ENCODE measurements at places on chromosomes 7 and 10.

- DNase-seq: no peak
Observed at GRCh38 chr10:86329896-86330680, 36.5 kb downstream of the GRID1 start.

GRCh38 chr7:22561321-22561811 lies 61.4 kb upstream of the STEAP1B start:
- no peak for DNase-seq

DNA sequence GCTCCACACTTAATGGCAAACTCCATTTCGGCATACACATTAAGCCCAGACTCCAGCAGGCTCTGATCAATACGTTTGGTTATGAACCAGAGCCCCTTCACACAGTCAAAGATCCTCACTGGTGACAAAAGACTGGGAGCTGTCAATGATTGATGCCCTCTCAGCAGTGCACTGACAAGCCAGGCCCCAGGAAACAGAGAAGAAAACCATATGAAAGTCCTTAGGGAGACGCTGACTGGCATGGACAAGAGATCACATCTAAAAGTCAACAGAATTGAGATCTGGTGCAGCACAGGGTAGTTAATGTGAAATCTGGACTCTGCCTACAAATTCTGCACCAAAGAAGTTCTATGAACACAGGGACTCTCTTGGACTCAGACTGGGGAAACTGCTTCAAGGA lies 600.9 kb upstream of the NRP1 start:
- no peak for DNase-seq

DNA sequence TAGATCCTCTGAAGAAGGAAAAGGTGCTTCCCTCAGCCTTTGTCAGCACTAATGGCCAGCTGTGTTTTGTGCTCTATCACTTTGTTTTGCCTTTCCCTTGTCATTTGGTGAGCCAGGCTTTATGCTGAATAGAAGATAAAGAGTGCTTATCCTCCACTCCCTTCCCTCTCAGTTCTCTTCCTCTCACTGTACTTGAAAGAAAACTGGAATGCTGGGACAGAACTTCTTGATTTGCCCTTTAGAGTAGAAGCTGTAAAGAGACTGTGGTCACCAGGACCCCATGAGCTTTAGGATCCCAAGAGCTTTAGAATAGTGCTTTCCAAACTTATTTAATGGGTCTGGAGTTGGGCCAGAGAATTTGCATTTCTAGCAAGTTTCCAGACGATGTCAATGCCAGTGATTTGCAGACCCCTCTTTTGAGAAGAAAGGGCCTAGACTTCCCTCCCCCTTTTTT lies 81.4 kb downstream of the LRRC4 start:
- DNase-seq: no peak

- DNase-seq: no peak
Observed at GRCh38 chr7:141294143-141294829, 220.4 kb downstream of the TMEM178B start.

GRCh38 chr7:116576350-116577319 lies 51.8 kb downstream of the CAV1 start:
- DNase-seq: no peak

DNA sequence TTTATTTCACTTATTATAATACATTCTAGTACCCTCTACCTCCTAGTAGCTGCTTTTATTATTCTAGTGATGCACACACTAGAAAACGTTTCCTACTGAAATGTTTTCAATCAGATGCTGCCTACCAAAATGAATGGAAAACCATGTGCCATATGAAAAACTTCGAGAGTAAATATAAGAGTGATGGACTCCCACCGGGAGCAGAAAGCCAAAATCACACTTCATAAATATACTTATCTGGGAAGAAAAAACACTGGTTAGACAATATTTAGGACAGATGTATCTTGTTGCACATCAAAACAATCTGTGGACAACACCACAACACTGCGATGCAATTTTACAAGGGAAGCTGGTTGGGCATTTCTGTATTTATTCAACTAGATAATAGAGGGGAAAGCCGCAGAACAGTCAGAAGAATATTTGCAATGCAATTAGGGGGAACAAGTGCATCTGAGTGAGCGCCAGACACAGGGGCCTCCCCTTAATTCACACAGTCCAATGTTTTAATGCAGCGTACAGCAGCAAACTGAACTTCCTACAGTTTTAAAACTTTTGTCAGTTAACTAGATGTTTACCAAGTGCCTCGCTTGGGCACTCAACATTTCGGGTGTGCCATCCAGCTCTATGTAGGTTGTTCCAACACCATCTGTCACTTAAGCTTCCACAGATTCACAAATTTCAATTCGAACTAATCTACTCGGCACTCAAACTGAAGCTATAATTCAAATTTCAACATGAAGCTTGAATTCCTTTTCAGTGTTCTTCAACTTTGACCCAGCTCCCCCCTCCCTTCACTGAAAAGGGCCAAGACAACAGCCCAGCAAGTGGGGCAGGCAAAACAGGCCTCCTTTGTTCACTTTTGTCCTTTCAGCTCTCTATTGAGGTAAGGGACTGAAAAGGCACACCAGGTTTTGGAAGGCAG lies 7.4 kb downstream of the NRCAM start:
- no peak for DNase-seq

DNA sequence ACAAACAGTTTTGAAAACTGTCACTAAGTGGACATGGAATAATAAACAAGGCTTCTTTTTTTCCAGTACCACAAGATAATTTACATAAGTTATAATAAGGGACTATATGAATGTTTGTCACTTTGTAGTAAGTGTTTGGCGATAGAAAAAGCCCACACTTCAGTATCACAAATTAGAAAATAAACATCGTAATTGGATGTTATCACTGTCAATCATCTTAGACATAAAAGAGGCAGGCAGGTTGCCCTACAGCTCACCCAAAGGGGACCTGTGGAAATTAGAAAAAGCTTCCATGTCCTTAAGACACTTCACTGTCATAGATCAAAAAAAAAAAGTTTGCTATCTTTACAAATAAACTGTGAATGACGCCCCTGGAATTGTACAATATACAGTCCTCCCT lies 3.6 kb upstream of the NOC3L start:
- no peak for DNase-seq

GRCh38 chr10:60943316-60944057 lies 498 bp downstream of the RHOBTB1 start:
- no peak for DNase-seq

DNA sequence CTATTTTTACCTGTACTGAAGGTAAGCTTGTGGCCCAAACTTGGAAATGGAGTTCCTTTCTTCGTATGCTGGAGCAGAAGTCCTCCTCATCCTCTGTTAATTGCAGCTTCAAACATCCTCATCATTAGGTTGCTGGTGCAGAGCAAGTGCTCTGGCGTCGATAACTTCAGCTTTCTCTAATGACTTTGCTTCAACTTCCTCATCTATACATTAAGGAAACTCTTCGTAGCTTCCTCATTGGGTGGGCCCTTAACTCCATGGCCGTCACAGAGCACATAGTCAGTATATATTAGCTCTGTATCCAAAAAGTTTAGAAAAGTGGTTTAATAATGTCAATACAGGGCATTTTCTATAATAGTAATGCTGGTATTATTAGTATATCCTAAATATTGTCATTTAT lies 447.7 kb downstream of the SUGCT start:
- no peak for DNase-seq

GRCh38 chr7:96321031-96321657 lies 754 bp downstream of the SLC25A13 start:
- DNase-seq: no peak

DNA sequence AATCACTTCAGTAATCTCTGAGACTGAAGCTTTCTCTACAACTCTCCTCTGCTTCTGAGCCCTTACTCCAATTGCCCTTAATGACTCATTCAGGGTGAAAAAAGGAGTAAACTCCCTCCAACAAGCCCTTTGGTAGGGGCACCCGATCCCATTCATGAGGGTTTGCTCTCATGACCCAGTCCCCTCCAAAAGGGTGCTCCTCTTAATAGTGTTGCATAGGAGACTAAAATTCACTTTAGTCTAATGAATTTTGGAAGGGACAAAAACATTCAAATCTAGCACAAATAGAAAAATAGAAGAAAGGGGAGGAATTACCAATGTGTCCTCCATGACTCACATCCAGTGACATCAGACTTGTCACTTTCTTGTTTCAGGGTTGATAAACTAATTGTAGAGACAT lies 66.2 kb upstream of the CCNY start:
- no peak for DNase-seq

DNA sequence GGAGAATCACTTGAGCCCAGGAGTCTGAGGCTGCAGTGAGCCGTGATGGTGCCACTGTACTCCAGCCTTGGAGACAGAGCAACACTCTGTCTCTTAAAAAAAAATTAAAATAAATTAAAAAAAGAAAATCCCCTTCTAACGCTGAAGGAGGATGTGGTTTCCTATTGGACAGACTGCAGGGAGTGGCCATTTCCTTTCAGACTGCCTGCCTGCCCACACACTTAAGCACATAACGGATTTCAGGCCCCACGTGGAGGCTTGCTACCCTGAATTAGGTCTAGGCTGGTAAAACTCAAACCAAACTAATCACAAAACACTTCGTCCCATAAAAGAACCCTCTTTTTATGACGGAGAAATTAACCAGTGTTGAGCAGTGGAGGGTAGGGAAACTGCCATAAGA lies 34.0 kb downstream of the GATA3 start:
- DNase-seq: no peak

DNA sequence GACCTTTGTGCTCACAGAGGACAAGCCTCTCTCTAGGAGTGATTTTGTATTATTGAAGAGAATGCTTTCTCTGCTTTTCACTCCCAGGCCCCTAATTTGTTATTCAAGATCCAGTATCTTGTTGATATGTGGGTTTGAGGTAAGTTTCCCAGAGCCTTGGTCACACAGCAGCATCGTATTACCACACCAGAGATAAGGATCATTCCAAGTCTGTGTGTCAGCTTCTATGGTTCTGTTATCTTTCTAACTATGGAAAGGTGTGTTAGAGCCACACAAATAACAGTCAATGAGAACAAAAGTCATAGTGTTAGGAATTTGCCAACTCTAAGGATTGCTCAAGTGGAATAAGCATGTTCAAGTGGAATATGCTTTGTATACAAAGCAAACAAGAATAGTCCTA lies 1208.3 kb downstream of the GATA3 start:
- no peak for DNase-seq

DNA sequence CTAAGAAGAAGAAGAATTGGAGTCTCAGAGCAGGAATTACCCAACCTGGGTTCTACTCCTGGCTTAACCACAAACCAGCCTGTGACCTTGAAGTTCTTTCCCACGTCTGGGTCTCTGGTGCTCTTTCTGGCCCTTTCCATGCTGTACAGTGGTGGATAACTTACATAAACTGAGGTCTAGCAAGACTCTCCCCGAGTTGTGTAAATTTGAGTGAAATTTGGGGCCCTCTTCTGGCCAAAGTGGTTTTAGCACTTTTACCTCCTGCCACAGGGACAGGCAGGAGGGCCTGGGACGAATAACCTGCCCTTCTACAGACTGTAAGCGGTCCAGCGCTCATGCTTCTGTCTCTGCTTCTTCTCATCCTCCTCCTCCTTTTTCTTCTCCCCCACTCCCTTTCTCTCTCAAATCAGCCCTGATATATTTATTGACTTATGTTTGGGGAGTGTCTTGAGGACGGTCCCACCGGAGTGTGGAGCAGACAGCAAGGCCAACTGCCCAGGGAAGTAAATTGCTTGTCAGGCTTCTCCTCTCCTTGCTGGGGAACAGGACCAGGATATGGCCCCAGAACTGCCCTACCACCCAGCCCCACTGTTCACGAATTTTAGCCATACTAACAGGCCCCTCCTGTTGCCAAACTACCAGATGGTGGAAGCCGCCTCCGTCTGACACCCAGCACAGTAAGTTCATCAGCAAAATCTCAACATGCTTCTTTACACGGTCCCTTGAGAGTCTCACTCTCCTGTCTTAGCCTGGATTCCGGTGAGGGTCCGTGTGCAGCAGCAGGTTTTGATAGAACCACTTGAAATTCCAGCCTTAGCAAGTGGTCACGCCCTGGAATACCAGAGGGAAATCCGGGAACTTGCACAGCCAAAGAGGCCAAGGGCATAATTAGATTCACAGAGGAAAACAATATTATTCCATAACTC lies 4.0 kb upstream of the SH3PXD2A start:
- peak; percentile 48 for DNase-seq

GRCh38 chr7:23106057-23106822 lies 655 bp downstream of the KLHL7 start:
- peak; percentile 21 for DNase-seq

- no peak for DNase-seq
Observed at GRCh38 chr7:90595342-90595800, 750 bp upstream of the CDK14 start.

- DNase-seq: no peak
Observed at GRCh38 chr10:35993591-35994515, 351.8 kb upstream of the FZD8 start.

- no peak for DNase-seq
Observed at GRCh38 chr7:148021507-148022045, 569.0 kb upstream of the C7orf33 start.

DNA sequence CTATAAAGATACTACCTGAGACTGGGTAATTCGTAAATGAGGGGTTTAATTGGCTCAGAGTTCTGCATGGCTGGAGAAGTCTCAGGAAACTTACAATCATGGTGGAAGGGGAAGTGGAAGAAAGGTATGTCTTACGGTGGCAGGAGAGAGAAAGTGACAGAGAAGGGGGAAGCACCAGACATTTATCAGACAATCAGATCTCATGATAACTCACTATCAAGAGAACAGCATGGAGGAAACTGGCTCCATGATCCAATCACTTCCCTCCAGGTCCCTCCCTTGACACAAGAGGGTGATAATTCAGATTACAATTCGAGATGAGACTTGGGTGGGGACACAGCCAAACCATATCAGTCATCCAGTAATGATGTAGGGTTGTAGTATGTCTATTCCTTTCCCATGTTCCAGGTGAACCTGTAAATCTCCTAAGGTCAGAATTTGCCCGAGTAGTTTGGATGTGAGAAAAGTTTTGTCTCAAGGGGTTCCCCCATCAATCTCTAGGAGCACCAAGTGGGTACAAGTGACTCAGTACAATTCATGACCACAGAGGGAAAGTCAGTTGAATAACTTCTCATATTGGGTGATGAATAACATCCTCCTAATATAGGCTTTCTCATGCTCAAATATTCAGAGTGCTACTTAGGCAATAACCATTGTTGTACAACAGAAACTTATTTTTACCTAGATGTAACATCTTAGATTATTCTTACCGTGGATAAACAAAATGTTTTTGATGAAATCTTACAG lies 39.7 kb upstream of the MTPN start:
- DNase-seq: no peak

DNA sequence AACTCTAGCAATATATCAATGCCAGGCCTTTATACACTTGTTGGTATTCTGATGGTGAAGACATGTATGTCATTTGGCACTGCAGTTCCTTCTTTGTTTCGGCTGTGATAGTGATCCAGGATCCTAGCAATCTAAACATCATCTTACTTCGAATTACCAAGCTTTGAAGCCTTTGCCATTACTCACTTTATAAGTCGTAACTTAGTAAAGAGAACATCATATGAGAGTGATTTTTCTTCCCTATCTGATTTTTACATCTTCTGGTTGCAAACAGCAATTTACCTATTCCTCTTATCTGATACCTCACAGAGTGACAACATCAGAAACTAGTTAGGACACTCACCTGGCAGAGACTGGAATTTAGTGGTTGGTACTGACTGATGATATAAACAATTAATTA lies 7.6 kb upstream of the BPGM start:
- no peak for DNase-seq

All from stimulated activated naive B cell treated with anti-CD40 and anti-IgM and Interleukin-4, amounts not matched to agents 10 μg/mL and 1 μg/mL and 100 μg/mL, for 72 hours (primary cell).